ENCODE measurements at places on chromosomes 1 and 21.

GRCh38 chr1:227884370-227885134 is 63.2 kb downstream of the WNT9A start:
- no peak for DNase-seq

DNA sequence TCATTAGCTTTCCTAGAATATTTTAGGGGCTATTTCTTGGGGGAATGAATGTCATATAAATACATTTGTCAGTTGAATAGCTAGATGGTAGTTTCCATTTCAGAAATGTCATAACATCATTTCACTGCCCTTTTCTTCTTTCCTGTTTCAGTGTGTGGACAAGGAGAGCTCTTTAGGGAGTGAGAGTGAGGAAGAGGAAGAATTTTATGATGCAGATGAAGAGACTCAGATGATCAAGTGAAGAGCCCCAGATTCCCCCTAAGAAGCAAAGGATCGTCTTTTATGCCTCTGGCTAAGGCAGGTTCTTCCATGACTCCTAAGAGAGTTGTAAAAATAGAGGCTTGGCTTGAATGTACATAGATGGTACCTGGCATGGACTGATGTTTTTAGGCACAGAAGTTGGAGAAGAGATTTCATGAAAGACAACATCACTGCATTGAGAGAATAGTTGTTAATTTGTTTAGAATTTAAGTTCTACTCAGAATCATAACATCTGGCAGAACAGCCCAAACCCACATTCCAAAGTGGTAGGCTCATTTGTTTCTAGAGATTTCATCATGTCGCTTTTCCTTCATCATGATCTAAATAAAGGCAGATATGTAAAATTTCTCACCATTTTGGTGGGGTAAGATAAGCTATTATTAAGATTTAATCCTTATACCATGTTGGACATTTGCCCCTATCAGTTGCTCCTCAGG is 44.2 kb upstream of the MAB21L3 start:
- DNase-seq, result no peak

- peak; percentile 68 for DNase-seq
These were observed 147.4 kb upstream of the USP24 start for GRCh38 chr1:55362558-55362957.

GRCh38 chr1:205450448-205450847 is 5.4 kb downstream of the BLACAT1 start:
- no peak for DNase-seq

GRCh38 chr1:228862542-228863505 is 127.5 kb downstream of the RHOU start:
- DNase-seq, result no peak

DNA sequence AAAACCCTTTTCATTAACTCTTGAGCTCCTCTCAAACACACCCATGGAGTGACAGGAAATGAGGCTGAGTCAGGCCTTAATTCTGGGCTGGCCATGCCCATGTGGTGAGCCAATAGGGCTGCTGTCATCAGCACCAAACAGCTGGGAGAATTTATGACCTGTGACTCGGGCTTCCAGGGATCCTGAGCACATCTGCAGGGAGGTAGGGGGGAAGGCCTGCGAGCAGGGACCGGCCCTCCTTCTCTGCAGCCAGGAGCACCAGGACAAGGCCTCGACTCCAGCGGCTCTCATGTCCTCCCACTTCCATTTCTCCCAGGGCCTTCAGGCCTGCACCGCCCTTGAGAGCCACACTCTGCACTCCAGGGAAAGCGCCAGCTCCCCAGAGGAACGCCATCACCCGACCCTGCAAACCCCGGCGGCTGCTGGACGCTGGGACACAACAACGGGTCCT is 14.6 kb downstream of the RIPK4 start:
- peak; percentile 36 for DNase-seq

DNA sequence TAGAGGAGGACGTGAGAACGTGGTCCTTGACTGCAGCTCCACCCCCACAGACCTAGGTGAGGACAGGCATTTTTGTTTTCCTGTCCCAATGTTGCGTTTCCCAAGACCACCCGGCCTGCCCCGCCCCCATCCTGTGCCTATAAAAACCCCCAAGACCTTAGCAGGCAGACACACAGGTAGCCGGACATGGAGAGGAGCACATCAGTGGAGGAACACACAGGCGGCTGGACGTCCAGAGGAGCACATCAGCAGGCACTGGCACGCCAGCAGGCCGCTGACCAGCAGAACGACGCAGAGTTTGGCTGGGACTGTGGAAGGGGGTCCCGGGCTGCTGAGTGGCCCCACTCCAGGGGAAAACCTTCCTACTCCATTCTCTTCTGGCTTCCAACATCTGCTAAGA is 12.7 kb upstream of the HMGCL start:
- no peak for DNase-seq

- DNase-seq, result peak; percentile 88
These were observed 113.8 kb downstream of the SYF2 start for GRCh38 chr1:25118546-25118945.
